GM04503 (cell line): ENCODE measurements at places on chromosomes 12 and 14.

DNA sequence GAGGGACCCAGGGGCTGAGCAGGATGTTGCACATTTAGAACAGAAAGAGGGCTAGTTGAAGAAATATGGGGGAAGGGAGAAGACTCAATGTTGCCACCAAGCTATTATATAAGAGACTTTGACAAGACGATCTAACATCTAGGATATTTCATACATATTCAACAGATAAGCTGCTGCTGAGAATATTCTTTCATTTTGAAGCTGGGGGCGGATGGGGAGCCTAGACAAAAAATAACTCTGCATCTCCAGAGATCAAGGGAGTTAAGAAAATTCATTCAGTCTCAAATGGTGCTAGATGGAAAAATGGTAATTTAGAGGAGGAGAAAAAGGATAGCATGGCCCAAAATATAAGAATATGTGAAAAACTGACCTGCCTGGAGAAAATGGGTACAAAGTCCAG, 415.6 kb downstream of the MDGA2 start:
- no peak for DNase-seq

GRCh38 chr12:96177013-96177412, 17.2 kb upstream of the ELK3 start:
- no peak for DNase-seq

DNA sequence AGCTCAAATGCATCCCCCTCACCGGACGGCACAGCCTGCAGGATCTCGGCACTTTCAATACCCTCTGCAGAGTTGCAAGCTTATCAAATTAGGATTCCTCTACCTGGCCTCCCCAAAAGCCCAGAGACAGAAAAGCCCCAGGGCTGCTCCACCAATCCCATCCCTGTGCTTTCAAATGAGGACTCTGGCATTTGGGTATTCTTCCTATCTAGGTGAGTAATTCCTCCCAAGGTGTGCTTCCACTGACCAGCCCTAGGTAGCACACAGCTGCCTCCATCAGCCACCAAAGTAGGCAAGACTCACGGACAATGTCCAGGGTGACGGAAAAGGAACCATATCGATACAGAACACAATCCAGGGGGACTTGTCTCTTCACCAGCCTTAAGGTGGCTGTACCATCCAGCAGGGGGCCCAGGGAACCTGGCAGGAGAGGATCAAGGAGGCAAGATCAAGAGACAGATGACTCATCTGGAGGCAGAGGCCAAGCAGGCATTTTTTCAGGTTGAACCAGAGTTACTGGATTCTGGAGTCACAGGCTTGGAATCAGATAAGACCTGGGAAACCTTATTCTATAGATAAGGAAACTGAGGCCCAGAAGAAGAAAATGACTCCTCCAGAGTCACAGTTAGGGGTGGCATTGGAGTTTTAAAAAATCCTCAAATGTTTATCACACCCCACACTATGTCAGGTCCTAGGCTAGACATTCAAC, 9.9 kb downstream of the PMEL start:
- DNase-seq = no peak

DNA sequence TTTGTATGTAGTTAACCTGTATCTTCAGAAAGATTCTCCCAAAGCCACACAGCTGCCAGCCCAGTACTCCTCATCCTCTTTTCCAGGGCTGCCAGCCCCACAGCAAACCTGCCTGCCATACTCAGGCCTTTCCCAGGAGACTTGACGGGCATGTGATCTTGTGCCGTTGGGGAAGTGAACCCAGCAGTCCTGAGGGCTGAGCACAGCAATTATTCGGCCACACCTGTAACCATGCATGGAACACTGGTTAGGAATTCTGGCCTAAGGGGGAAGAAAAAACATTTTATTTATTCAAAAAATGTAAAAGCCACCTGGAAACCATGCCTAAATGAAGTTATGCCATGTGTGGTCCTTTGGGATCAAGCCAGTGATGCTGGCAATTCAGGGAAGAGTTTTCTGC, 145.3 kb downstream of the GRIN2B start:
- no peak for DNase-seq
